Left lung (tissue), 14 donors: ENCODE measurements at places on chromosomes 6 and 20. TPM values are rescaled to one million over a fixed set of nuclear protein-coding genes. Genes with fewer than 3 reads are reported as not detected.

SIRPD gene
- polyA plus RNA-seq = not detected

BPIFB2 gene
- polyA plus RNA-seq = not detected

DNA sequence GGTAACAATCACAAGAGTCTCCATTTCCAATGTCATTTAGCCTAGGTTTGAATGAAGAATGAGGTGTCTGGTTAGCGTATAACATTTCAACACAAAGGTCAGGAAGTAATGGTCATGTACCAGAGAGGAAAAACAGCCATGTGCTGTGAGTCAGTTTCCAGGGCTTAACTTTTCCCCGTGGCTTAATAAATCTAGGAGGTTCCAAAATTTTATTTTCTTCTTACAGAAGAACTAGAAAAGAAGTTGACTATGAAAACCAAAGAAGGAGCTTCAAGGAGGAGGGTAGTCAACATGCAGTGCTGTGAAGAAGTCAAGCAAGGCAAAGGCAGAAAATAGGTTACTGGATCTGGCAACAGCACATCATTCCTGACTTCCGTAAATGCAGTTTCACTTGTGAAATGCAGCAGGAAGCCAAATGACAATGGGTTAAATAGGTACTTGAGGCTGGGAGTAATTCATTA, 8.4 kb upstream of the GABRR2 start:
- DNase-seq = no peak

- DNase-seq = no peak
Observed at GRCh38 chr6:101341926-101342325, 51.6 kb upstream of the GRIK2 start.

- DNase-seq = peak; percentile 91
Observed at GRCh38 chr6:44072959-44073611, 54.2 kb downstream of the MRPL14 start.

GRCh38 chr6:133787859-133788505, 100.9 kb upstream of the TCF21 start:
- DNase-seq = no peak

DNA sequence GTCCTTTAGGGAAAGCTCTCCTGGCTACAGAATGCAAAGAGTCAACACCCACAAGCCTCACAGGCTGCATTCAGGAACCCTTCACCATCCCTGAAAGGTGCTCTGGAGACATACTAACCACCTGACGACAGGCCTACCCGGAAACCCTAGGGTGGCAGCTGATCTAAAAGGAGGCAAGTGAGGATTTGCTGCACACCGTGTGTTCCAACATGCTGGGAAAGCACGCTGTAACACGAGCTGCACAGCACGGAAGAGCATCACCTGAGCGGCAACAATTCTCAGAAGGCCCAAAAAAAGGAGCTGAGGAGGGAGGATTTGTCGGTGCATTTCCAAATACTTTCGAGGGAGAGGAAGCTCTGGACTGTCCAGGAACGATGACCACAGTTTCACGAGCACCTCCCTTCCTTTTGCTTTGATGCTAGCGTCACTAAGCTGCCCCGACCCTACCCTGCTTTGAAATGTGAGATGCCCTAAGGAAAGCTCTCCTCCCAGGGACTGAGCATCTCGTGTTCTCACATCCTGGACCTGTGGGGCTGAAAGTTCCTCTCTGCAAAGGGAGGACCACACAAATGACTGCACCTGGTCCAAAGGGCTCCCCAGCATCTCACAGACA, 87.0 kb downstream of the PPP1R3G start:
- no peak for DNase-seq

DNA sequence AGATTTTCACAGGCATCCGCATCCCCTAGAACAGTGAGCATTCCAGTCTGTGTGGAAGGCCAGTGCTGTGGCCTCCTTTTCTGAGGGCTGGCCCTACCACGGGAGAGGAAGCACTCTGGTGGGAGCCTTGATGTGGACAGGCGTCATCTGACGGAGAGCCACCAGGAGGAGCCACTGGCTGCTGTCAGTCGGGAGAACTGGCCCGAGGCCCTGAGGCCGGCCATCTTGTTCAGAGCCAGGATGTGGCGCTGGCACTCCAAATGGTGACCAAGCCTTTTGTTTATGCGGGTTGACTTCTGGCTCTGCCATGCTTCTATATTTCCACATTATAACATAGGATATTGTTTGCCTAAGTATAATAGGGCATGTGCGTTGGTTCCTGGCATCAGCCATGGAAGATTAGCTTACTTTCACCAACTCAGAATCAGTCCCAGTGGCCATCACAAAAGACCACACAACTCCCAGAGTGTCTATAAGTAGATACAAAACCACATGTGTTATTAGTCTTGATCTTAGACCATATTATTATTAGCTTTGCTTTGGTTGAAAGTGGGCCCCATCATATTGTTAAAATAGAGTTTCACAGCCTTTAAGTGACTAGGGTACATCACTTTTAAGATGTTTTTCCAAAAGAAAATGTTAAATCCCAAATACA, 273.9 kb upstream of the TAB2 start:
- DNase-seq = no peak

DNA sequence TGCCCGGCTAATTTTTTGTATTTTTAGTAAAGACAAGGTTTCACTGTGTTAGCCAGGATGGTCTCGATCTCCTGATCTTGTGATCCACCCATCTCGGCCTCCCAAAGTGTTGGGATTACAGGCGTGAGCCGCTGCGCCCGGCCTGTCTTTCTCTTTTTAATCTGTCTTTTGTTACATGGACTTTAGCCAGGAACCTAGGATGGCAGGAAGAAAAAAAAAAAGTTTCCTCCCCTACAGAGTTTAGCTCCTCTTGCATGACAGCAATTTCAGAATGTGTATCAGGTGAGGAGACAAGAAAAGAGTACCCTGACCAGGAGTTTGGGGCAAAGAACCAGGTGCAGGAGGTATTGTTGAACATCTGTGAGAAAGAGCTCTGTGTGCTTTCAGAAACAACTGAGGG, 21.4 kb upstream of the TXLNB start:
- no peak for DNase-seq
